Tongue (tissue), 3 donors: ENCODE measurements at places on chromosomes 2 and 18.

DNA sequence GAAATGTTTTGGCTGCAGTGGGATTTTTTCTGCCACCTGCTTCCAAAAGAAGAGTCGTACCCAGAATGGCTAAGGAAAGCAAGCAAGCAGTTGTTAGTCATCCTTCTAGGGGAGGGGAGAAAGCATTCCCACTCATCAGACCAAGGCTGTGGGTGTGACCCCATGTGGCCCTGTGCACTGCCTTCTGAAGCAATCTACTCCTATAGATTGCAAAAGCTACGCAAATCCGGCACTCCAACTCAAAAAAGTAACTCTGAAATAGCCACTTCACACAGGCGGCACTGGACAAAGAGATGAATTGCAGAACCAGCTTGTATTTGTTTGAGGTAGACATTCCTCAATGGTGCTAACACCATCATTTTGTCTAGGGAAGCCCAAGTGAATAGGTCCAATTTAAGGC is 44.3 kb downstream of the ST3GAL5 start:
- no peak for DNase-seq

DNA sequence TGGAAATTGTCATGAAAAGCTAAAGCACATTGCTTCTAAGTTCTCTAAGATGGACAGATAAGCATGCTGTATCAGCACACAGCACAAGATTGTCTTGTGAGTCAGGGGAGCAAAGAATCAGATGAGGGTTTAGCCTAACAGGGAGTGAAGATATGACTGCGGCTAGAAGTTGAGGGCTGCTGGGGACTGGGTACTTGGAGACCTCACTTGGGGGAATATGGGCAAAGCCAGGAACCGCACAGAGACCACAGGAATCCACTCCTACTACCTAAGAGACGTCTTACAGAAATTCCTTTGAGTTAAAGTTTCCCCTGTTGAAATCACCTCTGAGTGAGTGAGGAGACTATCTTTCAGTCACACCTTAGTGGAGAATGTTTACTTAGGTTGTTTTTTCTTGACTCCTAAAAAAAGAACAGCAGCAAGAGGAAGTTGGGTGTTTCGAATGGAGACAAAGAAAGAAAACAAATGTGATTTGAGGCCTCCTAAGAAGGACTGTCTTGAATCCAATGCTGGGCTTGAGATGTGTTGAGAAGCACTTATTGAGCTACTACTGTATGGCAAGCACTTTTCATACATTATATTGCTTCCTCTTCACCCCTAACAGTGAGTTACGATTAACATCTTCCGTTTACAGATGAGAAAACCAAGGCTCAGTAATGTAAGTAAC is 100.7 kb downstream of the ANKRD44 start:
- DNase-seq, result no peak

GRCh38 chr2:46679761-46680160 is 200.4 kb downstream of the TMEM247 start:
- no peak for DNase-seq

DNA sequence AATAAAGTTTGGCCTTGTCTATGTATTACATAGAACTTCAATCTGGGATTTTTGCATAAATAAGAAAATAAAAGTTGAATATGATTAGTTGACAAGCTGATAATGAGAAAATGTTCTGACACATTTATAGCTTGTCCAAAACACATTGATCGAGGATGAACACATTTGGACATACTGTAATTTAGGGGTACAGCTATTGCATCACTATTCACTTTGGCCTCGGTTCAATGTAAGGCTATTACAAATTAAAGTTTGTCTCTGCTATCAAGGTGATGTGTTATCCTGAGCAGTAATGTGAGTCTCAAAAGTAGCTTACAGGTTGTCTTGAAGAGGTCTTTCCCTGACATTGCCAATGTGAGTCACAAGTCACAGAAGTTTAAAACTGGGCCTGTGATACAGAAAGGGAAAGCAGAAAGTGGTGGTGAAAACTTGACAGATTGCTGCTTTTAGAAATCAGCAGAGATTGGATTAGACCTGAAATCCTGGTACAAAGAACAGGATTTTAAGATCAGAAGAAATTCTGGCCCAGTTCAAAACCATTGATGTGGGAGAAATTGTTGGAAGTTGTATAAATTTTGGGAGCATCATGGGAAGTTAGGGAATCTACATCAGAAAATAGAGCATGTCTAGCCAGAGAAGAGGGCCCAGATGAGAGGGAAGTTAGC is 674.1 kb downstream of the NYAP2 start:
- no peak for DNase-seq

- DNase-seq, result no peak
Measured at GRCh38 chr2:14628901-14629300, 3.6 kb upstream of the LRATD1 start.

DNA sequence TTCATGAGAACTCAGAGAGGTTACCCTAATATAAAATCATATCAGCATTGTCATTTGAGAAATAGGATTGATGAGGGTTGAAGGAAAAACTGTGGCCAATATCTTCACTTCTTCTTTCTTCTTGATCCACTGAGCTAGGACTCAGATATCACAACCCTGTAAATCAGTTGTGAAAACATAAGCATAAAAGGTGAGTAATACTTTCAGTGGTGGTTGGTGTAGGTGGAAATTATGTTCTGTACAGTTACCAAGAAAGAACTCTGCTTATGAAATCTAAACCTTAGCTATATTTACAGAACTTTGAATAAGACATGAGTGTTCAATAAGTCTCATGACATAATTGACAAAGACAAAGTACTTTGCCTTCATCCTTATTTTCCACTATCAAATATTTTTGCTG is 56.3 kb downstream of the PAX3 start:
- DNase-seq, result no peak

DNA sequence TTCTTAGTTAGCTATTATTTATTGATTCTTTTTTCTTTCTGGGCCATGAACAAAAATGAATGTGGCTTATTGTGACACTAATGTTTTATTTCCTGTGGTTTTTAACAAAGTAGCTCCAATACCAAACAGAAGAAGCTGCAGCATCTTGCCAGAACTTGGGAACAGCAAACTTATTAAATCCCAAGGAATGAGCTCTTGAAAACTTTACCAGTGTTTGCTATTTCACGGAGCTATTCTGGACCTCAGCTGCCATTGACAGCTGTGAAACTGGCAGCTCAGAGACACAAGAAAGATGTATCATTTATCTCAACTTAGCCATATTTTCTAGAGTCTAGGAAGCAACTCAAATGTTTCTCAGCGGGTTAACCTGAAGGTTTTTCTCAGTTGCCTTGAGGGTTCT is 91.0 kb upstream of the NEUROD1 start:
- peak; percentile 65 for DNase-seq

DNA sequence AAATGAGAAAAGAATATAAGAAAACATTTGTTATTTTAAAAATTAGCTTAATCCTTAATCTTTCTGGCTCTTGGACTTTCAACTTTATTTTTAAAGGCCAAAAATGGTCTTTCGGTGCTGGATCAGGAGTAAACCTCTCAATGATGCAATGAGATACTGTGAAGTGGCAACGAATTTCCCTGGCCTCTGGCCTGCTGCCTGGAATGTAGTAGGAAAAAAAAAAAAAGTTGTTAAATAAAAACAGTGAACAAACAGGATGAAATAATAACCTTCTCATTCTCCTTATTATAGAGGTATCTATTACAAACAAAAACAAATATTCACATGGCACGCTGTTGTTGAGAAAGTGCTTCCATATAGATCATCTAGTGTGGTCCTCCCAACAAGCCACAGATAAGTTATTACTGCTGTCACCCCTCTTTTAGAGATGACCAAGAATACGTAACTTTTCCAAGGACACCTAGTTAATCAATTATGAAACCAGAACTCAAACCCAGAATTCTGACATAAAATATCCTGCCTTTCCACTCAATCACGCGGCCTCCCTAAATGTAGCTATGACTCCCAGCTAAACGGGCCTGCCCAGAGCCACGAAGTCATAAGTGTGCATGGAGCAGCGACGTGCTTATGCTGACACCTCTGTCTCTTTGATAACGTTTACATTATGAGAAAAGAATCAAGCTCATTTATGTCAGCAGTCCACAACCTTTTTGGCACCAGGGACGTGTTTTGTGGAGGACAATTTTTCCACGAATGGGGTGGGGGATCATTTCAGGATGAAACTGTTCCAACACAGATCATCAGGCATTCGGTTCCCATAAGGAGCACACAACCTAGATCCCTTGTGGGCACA is 170.9 kb downstream of the BCL2 start:
- DNase-seq, result peak; percentile 62

DNA sequence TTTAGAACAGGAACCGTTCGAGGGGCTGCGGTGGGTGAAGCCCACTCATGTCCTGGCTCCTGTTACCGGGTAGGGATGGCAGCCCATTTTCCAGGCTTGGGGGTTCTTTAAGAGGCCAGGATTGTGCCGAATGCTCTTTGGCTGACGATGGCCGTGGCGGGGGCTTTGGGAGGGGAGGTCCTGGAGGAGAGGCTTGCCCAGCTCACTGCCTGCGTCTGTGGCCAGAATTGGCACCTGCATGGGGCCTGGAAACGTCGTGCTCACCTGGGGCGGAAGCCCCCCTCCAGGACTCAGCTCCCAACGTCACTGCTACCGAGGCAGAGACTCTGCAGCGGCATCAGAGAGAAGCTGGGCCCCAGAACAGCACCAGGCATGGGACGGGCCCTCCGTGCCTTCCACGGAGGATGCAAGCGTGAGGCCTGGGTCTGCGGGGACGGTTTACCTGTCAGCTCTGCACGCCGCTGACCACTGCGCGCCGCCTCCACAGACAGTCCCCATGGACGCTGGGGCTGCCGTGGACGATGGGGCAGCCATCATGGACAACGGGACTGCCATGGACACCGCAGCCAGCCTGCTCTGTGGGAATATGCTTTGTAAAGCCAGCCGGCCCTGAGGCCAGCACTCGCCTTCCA is 82.9 kb downstream of the NFATC1 start:
- no peak for DNase-seq

- DNase-seq, result no peak
Measured at GRCh38 chr18:2441544-2441943, 129.8 kb downstream of the METTL4 start.
